SJSA1 (cell line): ENCODE measurements at places on chromosomes 2 and 18. TPM values are rescaled to one million over a fixed set of nuclear protein-coding genes. Genes with fewer than 3 reads are reported as not detected.

- H3K27ac ChIP-seq, result 0 out of 2 replicates have a peak overlapping the region, but pooled peaks have one; percentile 5
- H3K4me3 ChIP-seq, result peak overlapping the region; percentile 1; the same call in 1 of the 2 replicates
- H3K36me3 ChIP-seq, result 0 out of 2 replicates have a peak, but pooled peaks cover 3% of the 10 kb centered on the region
Observed at GRCh38 chr2:37934591-37935513, 9.8 kb downstream of the RMDN2 start.

DNA sequence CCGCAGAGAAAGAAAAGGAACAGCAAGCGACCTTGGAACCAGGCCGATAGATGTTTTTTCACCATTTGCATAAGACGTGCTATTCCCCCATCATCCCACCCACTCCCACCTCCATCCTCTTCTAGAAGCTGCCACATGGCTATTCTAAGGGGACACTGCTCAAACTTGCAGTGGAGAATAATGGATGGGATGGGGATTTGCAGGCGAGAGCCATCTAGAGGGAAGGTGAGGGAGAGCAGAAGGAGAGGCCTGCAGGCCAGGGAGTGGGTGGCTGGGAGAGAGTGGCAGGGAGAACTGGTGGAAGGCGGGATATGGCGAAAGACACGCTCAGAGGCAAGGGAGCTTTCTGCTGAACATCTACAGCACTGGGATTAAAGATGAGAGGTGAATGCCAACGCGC is 84.9 kb downstream of the MAPK4 start:
- no peaks in the 10 kb centered on the region for H3K4me1 ChIP-seq
- DNase-seq, result no peak
- H3K27ac ChIP-seq, result no peak overlapping the region

GRCh38 chr2:128341621-128342020 is 23.0 kb upstream of the HS6ST1 start:
- no peak overlapping the region for H3K27ac ChIP-seq
- peaks cover 12% of the 10 kb centered on the region for H3K4me1 ChIP-seq
- no peak overlapping the region for H3K4me3 ChIP-seq
- H3K27me3 ChIP-seq, result no peaks in the 10 kb centered on the region
- no peaks in the 10 kb centered on the region for H3K36me3 ChIP-seq

GRCh38 chr18:10856132-10856531 is 293.2 kb downstream of the PIEZO2 start:
- no peak overlapping the region for H3K27ac ChIP-seq
- no peaks in the 10 kb centered on the region for H3K27me3 ChIP-seq
- H3K36me3 ChIP-seq, result no peaks in the 10 kb centered on the region

- H3K36me3 ChIP-seq, result no peaks in the 10 kb centered on the region
- DNase-seq, result no peak
- H3K27me3 ChIP-seq, result no peaks in the 10 kb centered on the region
- no peak overlapping the region for H3K27ac ChIP-seq
- H3K4me3 ChIP-seq, result no peak overlapping the region
- no peaks in the 10 kb centered on the region for H3K4me1 ChIP-seq
Observed at GRCh38 chr2:210399440-210400041, 77.0 kb downstream of the LANCL1 start.

DNA sequence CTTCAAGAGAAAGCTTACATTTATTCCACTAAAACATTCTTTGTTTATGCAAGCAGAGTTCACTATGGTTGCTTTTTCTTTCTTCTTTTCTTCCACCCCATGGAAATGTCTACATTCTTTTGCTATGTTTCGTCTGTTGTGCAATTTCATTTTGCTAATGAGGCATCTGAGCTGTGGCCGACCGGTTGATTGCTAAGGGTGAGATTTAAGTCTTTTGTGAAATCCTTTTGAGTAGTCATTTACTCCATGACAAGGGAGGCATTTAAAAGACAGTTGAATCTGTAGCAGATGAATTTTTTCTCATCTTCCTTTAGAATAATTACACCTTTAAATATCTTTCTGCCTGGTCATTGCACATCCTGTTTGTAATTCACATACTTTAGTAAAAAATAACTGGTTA is 324.1 kb upstream of the THUMPD2 start:
- H3K4me1 ChIP-seq, result peaks cover 60% of the 10 kb centered on the region
- DNase-seq, result peak; percentile 76
- H3K4me3 ChIP-seq, result no peak overlapping the region
- H3K27ac ChIP-seq, result peak overlapping the region; percentile 95
- H3K27me3 ChIP-seq, result no peaks in the 10 kb centered on the region

DNA sequence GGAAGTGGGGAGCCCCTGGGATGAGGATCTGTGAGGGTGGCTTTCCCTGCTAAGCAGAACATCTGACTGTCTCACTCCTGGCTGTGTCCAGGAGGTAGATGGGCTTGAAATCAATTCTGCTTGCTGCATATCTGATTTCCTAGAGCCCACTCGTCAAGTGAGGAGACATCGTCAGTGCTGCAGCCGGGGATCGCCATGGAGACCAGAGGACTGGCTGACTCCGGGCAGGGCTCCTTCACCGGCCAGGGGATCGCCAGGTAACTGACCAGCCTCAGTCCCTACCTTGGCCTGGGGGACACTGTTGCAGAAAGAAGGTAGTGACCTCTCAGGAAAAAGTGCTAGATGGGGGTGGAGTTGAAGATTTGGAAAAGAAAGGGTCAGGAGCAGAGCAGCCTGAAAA is 31.3 kb downstream of the CNGA3 start:
- no peak overlapping the region for H3K27ac ChIP-seq
- peaks cover 8% of the 10 kb centered on the region for H3K4me1 ChIP-seq
- peaks cover 5% of the 10 kb centered on the region; the same call in 1 of the 2 replicates for H3K27me3 ChIP-seq
- DNase-seq, result no peak
- no peaks in the 10 kb centered on the region for H3K36me3 ChIP-seq

DNA sequence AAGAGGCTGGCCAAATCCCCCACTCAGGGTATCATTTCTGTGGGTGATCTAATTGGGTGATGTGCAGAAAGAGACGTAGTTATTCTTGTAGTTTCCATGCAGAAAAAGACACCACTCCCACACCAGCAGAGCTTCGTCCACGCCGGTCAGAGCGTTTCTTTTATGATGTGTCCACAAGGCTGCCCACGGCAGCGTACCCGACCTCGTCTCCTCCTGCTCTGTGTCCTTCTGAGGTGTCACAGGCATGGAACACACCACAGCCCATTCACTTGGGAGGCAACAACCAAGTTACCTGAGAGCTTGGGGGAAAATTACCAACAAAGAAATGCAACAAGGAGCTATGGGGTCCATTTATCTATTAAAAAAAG is 131.3 kb downstream of the PXDN start:
- H3K36me3 ChIP-seq, result no peaks in the 10 kb centered on the region
- peaks cover 16% of the 10 kb centered on the region for H3K4me1 ChIP-seq

GRCh38 chr2:202149155-202149762 is 76.2 kb downstream of the KIAA2012 start:
- no peak overlapping the region for H3K4me3 ChIP-seq
- DNase-seq, result no peak
- H3K36me3 ChIP-seq, result no peaks in the 10 kb centered on the region
- no peak overlapping the region for H3K27ac ChIP-seq
- H3K4me1 ChIP-seq, result peaks cover 15% of the 10 kb centered on the region

GRCh38 chr2:219086196-219086595 is 25.5 kb upstream of the IHH start:
- no peak overlapping the region for H3K27ac ChIP-seq
- H3K27me3 ChIP-seq, result no peaks in the 10 kb centered on the region
- no peak for DNase-seq

DNA sequence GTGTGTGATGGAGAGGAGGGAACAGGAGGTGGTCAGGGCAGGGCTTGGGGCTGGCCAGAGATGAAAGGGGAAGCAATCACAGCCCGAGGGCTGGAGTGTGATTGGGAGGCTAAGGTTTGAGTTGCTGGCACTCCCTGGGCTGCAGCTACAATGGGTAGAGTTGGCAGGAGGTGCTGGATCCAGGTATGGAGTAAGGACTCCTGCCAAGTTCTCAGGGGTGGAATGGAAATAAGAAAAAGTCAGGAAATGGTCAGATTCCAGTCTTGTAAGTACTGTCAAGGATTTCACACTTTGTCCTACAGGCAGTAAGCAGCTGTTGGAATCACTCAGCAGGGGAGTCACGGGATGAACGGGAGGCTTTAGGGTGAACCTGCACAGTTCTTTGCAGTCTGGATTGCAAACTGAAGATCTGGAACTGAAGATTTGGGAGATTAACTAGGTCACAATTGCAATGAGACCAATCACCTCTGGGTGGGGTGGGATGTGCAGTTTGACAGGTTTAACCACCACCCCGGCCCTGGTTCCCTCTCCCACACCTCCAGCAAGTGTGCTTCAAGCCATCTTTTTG is 10.9 kb upstream of the INPP5D start:
- H3K4me3 ChIP-seq, result no peak overlapping the region
- H3K36me3 ChIP-seq, result no peaks in the 10 kb centered on the region; the same call in 1 of the 2 replicates
- H3K4me1 ChIP-seq, result peaks cover 2% of the 10 kb centered on the region; the same call in 1 of the 2 replicates
- H3K27me3 ChIP-seq, result no peaks in the 10 kb centered on the region
- DNase-seq, result no peak
- H3K27ac ChIP-seq, result no peak overlapping the region

- no peak overlapping the region for H3K4me3 ChIP-seq
- no peak for DNase-seq
- no peaks in the 10 kb centered on the region for H3K4me1 ChIP-seq
- H3K36me3 ChIP-seq, result no peaks in the 10 kb centered on the region
Observed at GRCh38 chr2:201952187-201952586, 81.5 kb upstream of the FZD7 start.

DNA sequence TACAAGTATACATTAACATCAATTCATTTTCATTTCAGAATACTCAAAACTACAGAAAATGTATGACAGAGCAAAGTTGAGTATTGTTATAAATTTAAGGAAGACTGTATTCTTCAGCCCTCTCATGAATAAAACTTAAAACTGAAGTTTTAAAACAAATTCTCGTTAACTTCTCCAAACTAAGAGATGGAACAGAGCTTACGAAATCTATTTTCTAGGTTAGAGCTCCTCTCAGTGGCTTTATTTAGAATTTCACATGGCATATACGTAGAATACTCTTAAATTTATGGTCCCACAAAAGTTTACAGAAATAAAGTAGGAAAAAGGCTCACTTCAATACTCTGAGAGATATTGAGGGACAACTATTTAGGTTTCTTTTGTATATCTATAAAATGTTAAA is 612.1 kb downstream of the KCNJ3 start:
- no peaks in the 10 kb centered on the region for H3K36me3 ChIP-seq
- H3K4me3 ChIP-seq, result no peak overlapping the region
- no peaks in the 10 kb centered on the region for H3K27me3 ChIP-seq
- H3K4me1 ChIP-seq, result no peaks in the 10 kb centered on the region
- no peak for DNase-seq
- no peak overlapping the region for H3K27ac ChIP-seq

GRCh38 chr2:95049961-95050360 is 24.5 kb downstream of the MAL start:
- no peaks in the 10 kb centered on the region for H3K4me1 ChIP-seq
- no peak for DNase-seq
- no peak overlapping the region for H3K4me3 ChIP-seq
- no peaks in the 10 kb centered on the region for H3K36me3 ChIP-seq
- H3K27ac ChIP-seq, result no peak overlapping the region

GRCh38 chr2:18518116-18519111 is 42.0 kb downstream of the RDH14 start:
- H3K4me3 ChIP-seq, result no peak overlapping the region
- no peaks in the 10 kb centered on the region for H3K36me3 ChIP-seq
- DNase-seq, result no peak
- H3K4me1 ChIP-seq, result peaks cover 50% of the 10 kb centered on the region

GRCh38 chr2:112582314-112582746 is 2.1 kb upstream of the CHCHD5 start:
- H3K36me3 ChIP-seq, result peaks cover 4% of the 10 kb centered on the region; the same call in 1 of the 2 replicates
- H3K4me1 ChIP-seq, result peaks cover 12% of the 10 kb centered on the region
- H3K4me3 ChIP-seq, result no peak overlapping the region
- peak; percentile 62 for DNase-seq
- H3K27me3 ChIP-seq, result no peaks in the 10 kb centered on the region
- no peak overlapping the region for H3K27ac ChIP-seq

DNA sequence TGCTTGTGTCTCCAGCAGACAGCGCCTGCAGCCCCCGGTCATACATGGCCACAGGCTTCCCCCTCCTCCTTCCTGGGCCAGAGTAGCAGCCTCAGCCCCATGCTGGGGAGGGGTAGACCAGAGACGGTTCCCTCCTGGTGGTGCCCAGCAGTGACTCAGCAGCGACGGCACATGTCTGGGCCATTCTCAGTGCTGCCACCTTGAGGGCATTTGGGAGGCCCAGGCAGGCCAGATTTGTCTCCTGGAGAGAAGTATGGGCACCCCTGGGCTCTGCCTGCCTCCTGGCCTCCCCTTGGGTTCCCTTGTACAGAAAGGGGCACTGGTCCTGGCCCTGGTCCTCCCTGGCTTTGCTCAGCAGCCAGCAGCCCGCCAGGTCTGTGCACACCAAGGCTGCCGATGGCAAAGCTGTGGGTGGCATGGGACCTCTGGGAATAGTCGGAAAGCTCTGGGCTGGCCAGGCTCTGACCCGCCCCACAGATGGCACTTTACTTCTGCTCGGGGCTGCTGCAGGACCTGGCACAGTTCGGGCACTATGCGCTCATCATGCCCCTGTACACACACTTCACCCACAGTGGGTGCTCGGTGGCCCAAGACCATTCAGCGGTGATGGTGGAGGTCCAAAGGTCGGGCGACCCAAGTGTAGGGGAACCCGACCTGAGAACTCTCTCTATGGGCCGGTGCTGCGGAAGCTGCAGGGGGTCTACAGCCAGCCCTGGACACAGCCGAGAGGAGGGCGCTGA is 11.4 kb upstream of the ALPI start:
- peak; percentile 78 for DNase-seq
- no peak overlapping the region for H3K4me3 ChIP-seq
- no peak overlapping the region for H3K27ac ChIP-seq
- H3K27me3 ChIP-seq, result no peaks in the 10 kb centered on the region; the same call in 1 of the 2 replicates
- no peaks in the 10 kb centered on the region for H3K36me3 ChIP-seq
- H3K4me1 ChIP-seq, result no peaks in the 10 kb centered on the region

- H3K36me3 ChIP-seq, result no peaks in the 10 kb centered on the region
- peaks cover 13% of the 10 kb centered on the region for H3K4me1 ChIP-seq
- H3K27me3 ChIP-seq, result no peaks in the 10 kb centered on the region
Observed at GRCh38 chr2:101981504-101981903, 10.3 kb upstream of the IL1R2 start.

Gene TSPYL6
- total RNA-seq, result not detected in 2 replicates

Gene ALPI
- total RNA-seq, result not detected in 2 replicates

Gene CELF4
- not detected in 2 replicates for total RNA-seq

Gene CRYBA2
- total RNA-seq, result not detected in 2 replicates

Gene CPS1
- 16.0 and 24.7 TPM in 2 replicates for total RNA-seq

Gene TSGA10
- total RNA-seq, result 0.63 and 2.2 TPM in 2 replicates

Gene CROCC2
- not detected in 2 replicates for total RNA-seq

Gene POTEJ
- not detected in 2 replicates for total RNA-seq

Gene DHRS9
- 0.11 and 0.19 TPM in 2 replicates for total RNA-seq

Gene PRPF40A
- 156 and 189 TPM in 2 replicates for total RNA-seq

Gene MAP4K3
- 35.6 and 49.5 TPM in 2 replicates for total RNA-seq

Gene DNAH6
- total RNA-seq, result 0.58 and 1.1 TPM in 2 replicates

Gene SCN9A
- 11.5 and 19.9 TPM in 2 replicates for total RNA-seq
